Central memory CD8-positive, alpha-beta T cell (primary cell): ENCODE measurements at places on chromosomes 2 and 18.
A peak's percentile ranks its signal among the peaks of the same experiment; 100 is the strongest.

GRCh38 chr2:102764083-102764482, 2.3 kb downstream of the TMEM182 start:
- H3K27me3 ChIP-seq: no peaks in the 10 kb centered on the region
- H3K4me3 ChIP-seq: no peak overlapping the region
- H3K4me1 ChIP-seq: no peaks in the 10 kb centered on the region
- H3K36me3 ChIP-seq: peaks cover 2% of the 10 kb centered on the region
- H3K27ac ChIP-seq: no peak overlapping the region
- DNase-seq: no peak

GRCh38 chr2:3010001-3010400, 367.6 kb downstream of the EIPR1 start:
- H3K4me1 ChIP-seq: no peaks in the 10 kb centered on the region

GRCh38 chr2:78999406-78999805, 26.1 kb upstream of the REG3G start:
- DNase-seq: no peak
- no peak overlapping the region for H3K27ac ChIP-seq
- no peaks in the 10 kb centered on the region for H3K36me3 ChIP-seq
- H3K4me1 ChIP-seq: no peaks in the 10 kb centered on the region
- H3K27me3 ChIP-seq: peaks cover 4% of the 10 kb centered on the region

GRCh38 chr2:45643543-45644542, 7.6 kb upstream of the PRKCE start:
- H3K27ac ChIP-seq: no peak overlapping the region
- peak overlapping the region; percentile 58 for H3K4me3 ChIP-seq
- peaks cover 9% of the 10 kb centered on the region for H3K4me1 ChIP-seq

DNA sequence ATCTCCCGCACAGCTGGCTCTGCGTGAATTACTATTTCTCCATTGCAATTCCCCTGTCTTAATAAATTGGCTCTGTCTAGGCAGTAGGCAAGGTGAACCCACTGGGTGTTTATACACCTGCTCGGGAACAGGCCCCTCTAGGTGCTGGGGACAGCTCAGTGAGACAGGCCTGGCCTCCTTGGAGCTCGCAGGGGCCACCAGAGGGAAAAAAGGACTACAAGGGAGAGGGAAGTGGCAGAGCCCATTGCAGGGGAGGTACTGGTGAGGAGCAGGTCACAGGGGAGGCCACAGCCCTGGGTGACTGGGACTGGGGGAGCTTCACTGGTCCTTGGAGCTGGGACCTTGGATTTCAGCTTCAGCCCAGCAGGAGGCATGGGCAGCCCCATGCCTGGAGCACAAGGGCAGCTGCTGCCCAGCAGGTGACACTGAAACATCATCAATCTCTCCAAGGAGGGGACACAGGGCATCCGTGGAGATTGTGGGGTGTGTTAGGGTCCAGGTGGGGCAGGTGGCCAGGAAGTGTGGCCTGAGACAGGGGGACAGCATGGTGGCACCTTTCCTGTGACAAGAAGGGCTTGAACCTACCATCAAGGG, 31.2 kb downstream of the NGEF start:
- H3K4me1 ChIP-seq: peaks cover 7% of the 10 kb centered on the region
- no peak overlapping the region for H3K4me3 ChIP-seq
- no peaks in the 10 kb centered on the region for H3K36me3 ChIP-seq
- no peak for DNase-seq
- peaks cover 72% of the 10 kb centered on the region for H3K27me3 ChIP-seq

DNA sequence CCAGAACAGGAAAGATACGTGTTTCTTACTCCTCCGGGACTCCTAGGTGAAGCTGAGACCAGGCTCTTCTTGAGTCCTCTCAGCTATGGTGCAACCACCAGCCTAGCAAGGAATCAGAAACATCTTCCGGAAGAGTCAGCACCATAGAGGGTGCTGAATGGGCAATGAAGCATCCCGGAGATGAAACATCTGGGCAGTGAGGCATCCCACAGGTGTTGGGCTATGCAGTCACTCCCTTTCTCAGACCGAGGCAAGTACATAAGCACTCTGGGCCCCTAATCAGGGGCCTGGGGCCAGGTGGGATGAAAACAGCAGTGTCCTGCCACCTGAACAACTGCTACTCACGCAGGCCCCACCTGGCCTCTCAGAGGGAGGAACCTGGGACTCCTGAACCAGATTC, 1.4 kb upstream of the CAPN10 start:
- DNase-seq: no peak
- H3K36me3 ChIP-seq: peaks cover 10% of the 10 kb centered on the region
- H3K4me3 ChIP-seq: peak overlapping the region; percentile 93
- no peaks in the 10 kb centered on the region for H3K27me3 ChIP-seq
- H3K4me1 ChIP-seq: peaks cover 45% of the 10 kb centered on the region
- no peak overlapping the region for H3K27ac ChIP-seq

DNA sequence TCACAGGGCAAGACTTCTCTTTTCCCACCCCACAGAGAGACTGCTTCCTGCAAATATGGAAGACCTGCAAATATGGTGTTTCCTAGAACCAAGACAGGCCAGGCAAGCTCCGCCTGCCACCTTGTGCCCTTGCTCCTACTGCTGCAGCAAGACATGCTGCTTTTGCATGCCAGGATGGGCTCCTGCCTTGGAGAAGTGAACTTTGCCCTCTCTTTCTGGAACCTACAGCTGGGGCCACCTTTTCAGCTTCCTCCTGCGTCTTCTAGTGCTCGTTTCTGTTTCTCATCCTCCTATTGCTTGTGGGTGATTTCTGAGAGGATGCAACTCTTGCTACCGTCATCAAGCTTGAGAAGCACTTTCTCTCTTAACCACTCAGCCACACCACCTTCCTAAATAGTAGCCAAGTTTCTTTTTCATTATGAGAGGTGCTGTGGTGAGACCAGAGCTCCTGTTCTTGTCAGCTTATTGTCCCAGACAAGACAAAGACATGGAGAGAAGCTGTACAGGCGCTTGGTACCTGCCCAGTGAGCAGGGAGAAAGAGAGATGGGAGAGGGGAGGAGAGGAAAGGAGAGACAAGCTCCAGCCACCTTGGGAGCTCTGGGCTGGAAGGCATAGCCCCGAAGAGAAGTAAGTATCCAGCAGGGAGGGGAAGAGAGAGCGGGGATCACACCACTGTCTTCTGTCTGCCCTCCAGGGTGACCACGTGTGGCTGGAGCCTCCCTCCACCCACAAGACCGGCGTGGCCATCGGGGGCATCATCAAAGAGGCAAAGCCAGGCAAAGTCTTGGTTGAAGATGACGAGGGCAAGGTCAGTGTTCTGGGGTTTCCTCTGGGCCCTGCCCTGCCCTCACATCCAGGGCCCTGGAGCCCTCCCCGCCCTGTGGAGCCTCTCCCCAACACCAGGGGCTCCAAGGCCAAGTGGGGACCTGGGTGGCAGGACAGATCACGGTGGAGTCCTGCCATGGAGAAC, 28.3 kb downstream of the MYO7B start:
- H3K4me1 ChIP-seq: peaks cover 9% of the 10 kb centered on the region
- peaks cover 50% of the 10 kb centered on the region for H3K27me3 ChIP-seq
- H3K4me3 ChIP-seq: no peak overlapping the region
- H3K27ac ChIP-seq: peak overlapping the region; percentile 18

DNA sequence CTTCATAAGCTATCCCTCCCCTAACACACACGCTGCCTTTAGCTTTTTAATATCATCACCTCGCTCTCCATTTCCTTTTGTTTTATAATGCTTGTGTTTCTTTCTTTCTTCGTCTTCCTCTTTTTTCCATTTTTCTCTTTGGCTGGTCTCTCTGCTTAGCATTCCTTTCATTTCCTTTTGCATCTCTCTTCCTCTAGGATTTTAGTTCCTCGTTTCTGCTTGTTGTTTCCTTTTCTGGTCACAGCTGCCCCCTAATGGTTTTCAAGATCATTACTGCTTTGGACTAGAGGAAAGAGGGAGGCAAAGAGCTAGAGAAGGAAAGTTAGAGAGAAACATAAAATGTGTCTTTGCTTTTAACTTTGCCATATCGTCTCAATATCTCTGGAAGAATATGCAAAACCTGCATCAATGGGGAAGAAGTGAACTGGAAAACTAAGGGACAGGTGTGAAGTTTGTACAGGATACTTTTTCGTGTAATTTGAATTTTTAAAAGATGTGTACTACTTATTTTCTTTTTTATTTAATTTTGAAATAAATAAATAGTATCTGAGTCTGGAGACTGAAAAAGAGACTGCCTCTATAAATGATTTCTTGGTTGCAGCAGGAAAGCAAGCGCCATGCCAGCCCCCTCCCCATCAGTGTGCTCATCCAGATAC, 6.3 kb upstream of the NRP2 start:
- H3K36me3 ChIP-seq: no peaks in the 10 kb centered on the region
- no peaks in the 10 kb centered on the region for H3K4me1 ChIP-seq
- peaks cover 42% of the 10 kb centered on the region for H3K27me3 ChIP-seq
- H3K27ac ChIP-seq: no peak overlapping the region
- DNase-seq: no peak

DNA sequence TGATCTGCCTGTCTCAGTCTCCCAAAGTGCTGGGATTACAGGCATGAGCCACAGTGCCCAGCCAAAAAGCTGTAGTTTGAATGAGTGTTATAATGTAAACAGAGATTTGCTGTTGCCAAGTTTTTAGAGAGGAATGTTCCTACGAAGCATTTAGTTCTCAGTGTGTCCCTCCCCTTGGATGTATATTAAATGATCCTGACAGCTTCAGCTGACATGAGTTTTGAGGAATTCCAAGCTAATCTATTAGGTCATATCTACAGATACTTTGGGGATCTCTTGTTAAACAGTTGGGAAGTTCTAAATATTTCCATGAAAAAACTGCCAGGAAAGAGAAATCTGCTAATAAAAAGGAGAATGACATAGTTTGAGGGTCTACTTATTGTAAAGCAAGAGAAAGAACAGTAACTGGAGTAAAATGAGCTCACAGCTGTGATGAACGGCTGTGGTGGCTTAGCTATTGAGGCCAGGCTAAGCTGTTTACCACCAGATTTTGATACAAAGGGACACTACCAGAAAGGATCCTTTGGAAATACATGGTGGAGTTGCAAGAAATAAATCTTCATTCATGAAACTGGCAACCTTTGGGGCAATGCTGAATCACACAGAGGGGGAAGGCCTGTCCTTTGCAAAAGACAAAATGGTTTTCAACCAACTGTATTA, 2.6 kb upstream of the STON1 start:
- H3K4me1 ChIP-seq: peaks cover 11% of the 10 kb centered on the region
- peaks cover 18% of the 10 kb centered on the region for H3K36me3 ChIP-seq
- no peak overlapping the region for H3K27ac ChIP-seq
- H3K27me3 ChIP-seq: no peaks in the 10 kb centered on the region
- DNase-seq: no peak
- H3K4me3 ChIP-seq: no peak overlapping the region

- H3K4me1 ChIP-seq: peaks cover 33% of the 10 kb centered on the region
- no peaks in the 10 kb centered on the region for H3K27me3 ChIP-seq
- H3K36me3 ChIP-seq: peaks cover 4% of the 10 kb centered on the region
These were observed 8.4 kb upstream of the HNRNPLL start for GRCh38 chr2:38610851-38611801.

DNA sequence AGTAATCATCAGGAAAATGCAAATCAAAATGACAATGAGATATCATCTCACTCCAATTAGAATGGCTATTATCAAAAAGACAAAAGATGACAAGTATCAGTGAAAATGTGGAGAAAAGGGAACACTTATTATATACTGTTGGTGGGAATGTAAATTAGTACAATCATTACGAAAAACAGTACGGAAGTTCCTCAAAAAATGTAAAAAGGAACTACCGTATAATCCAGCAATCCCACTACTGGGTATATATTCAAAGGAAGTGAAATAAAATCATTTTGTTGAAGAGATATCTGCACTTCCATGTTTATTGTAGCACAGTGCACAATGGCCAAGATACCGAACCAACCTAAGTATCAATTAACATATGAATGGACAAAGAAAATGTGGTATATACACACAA, 52.4 kb upstream of the TEX51 start:
- peaks cover 12% of the 10 kb centered on the region for H3K27me3 ChIP-seq
- no peak overlapping the region for H3K4me3 ChIP-seq
- H3K27ac ChIP-seq: no peak overlapping the region
- peaks cover 2% of the 10 kb centered on the region for H3K36me3 ChIP-seq
- no peaks in the 10 kb centered on the region for H3K4me1 ChIP-seq

DNA sequence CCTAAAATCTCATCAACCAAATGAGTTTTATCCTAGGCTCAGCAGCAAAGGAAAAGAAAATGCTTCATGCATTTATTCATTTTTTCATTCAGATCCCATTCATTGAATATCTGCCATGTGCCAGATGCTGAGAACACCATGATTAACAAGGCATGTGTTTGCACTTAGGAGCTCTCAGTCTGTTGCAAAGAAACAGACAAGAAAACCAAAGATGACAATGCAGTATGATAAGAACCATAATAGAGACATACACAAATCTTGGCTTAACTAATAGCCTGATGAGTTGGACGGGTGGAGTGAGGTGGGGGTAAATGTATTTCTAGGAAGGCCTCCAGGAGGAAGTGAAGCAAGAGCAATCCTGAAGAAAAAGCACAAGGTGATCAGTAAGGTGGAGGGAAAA, 177.8 kb upstream of the SCN7A start:
- no peak for DNase-seq
- no peaks in the 10 kb centered on the region for H3K27me3 ChIP-seq
- H3K4me3 ChIP-seq: no peak overlapping the region
- no peaks in the 10 kb centered on the region for H3K4me1 ChIP-seq
- H3K27ac ChIP-seq: no peak overlapping the region

GRCh38 chr2:128450211-128451024, 131.8 kb upstream of the HS6ST1 start:
- no peaks in the 10 kb centered on the region for H3K36me3 ChIP-seq
- H3K4me1 ChIP-seq: no peaks in the 10 kb centered on the region
- no peak for DNase-seq
- H3K27ac ChIP-seq: no peak overlapping the region
- H3K27me3 ChIP-seq: peaks cover 62% of the 10 kb centered on the region
- H3K4me3 ChIP-seq: no peak overlapping the region

DNA sequence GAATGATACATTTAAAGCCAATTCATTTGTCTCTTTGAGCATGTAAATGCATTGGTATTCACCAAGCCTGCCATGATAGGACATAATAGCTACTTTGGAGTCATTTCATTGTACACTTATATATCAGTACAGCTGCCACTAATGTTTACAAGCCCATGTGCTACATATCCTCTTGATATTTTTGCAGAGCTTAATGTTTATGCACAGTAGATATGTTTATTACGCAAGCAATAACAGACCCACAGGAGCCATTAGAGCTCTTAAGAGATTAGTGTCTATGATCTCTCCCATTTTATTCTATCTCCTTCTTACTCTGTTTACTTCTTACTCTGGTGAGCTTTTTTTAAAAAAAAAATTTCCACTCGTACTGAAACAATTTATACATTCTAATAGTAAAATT, 1132.1 kb upstream of the ZEB2 start:
- no peak overlapping the region for H3K4me3 ChIP-seq
- no peaks in the 10 kb centered on the region for H3K4me1 ChIP-seq
- H3K27ac ChIP-seq: no peak overlapping the region
- H3K27me3 ChIP-seq: no peaks in the 10 kb centered on the region
- no peak for DNase-seq

DNA sequence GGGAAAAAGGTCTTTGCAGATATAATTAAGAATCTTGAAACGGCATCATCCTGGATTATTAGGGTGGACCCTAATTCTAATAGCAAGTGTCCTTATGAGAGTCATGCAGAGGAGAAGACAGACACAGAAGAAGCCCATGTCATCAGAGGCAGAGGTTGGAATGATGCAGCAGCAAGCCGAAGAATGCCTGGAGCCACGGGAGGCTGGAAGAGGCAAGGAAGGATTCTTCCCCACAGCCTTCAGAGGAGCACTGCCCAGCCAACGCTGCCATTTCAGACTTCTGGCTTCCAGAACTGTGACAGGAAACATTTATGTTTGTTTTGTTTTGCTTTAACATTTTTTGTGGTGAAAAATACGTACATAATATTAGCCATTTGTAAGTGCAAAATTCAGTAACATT, 72.3 kb downstream of the MCFD2 start:
- no peak for DNase-seq
- no peak overlapping the region for H3K27ac ChIP-seq
- no peaks in the 10 kb centered on the region for H3K36me3 ChIP-seq
- no peak overlapping the region for H3K4me3 ChIP-seq
- H3K27me3 ChIP-seq: peaks cover 22% of the 10 kb centered on the region
